ENCODE measurements at places on chromosomes 5 and 9.

DNA sequence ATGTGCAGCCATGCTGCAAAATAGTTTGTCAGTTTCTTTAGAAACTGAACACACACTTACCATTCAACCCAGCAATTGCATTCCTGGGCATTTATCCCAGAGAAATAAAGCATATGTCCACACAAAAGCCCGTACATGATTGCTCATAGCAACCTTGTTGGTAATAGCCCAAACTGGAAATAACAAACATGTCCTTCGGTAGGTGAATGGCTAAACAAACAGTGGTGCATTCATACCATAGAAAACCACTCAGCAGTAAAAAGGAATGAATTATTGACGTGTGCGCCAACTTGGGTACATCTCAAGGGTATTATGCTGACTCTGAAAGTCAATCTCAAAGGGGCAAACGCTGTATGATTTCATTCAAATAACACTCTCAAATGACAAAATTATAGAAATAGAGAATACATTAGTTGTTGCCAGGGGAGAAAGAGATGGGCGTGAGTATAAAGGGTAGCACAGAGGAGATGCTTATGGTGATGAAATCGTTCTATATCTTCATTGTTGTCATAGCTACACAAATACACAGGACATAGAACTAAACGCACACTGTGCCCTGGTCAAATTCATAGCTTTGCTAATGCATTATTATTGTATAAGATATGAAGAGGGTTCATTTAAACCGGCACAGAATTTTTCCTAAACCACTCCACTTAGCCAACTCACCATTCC is 58.2 kb downstream of the DRD1 start:
- DNase-seq = peak; percentile 70

- DNase-seq = peak; percentile 91
These were observed 45.7 kb downstream of the BNC2 start for GRCh38 chr9:16824545-16825330.

GRCh38 chr5:103178167-103178566 is 58.1 kb downstream of the PPIP5K2 start:
- DNase-seq = peak; percentile 14

DNA sequence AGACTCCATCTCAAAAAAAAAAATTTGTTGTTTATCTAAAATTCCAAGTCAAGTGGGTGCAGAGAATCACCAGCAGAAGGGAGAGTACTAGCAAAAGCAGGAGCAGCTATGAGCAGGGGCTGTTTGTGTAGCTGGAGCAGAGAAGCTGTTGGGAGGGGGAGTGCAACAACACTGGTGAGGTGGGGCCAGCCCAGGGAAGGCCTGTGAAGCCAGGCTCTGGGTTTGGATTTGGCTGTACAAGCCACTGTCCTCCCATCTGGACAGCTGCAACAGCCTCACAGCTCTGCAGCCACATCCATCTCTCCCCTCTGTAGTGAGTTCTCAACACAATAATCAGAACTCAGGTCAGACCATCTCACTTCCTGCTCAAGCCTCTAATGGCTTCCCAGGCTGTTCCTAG is 59.4 kb downstream of the TMOD1 start:
- peak; percentile 26 for DNase-seq

GRCh38 chr9:91812191-91812590 is 137.8 kb downstream of the ROR2 start:
- DNase-seq = no peak

GRCh38 chr5:179534431-179534830 is 15.9 kb upstream of the RUFY1 start:
- DNase-seq = no peak

DNA sequence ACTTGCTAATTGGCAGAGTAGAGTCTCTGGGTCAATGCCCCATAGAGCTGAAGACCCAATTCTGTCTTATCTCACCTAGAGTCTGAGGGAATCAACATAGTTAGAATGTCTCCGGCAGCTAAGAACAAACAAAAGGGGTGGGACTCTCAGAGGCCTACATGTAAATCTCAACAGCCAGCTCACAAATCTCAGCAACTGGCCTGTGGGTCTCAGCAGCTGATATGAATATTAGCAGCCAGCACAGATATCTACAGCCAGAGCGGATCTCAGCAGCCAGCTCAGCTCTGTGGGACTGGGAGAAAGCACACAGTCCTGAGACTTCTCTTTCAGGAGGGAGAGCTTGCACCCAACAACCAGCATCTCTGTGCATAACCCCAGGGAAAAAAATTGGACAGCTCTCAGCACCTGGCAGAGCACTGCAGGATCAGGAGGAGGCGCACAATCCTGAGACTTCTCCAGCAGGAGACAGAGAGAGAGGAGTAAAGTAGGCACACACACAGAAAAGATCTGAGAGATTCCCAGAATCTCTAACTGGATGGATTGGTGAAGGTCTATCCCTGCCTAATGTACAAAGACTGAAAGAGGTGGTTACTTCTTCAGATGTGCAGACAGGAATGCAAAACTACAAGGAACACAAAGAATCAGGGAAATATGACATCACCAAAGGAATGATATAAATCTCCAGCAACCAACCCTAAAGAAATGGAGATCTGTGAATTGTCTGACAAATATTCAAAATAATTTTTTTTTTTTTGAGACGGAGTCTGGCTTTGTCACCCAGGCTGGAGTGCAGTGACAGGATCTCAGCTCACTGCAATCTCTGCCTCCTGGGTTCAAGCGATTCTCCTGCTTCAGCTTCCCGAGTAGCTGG is 29.2 kb downstream of the KLF4 start:
- DNase-seq = no peak

- DNase-seq = no peak
These were observed 16.1 kb downstream of the EQTN start for GRCh38 chr9:27280860-27281259.

DNA sequence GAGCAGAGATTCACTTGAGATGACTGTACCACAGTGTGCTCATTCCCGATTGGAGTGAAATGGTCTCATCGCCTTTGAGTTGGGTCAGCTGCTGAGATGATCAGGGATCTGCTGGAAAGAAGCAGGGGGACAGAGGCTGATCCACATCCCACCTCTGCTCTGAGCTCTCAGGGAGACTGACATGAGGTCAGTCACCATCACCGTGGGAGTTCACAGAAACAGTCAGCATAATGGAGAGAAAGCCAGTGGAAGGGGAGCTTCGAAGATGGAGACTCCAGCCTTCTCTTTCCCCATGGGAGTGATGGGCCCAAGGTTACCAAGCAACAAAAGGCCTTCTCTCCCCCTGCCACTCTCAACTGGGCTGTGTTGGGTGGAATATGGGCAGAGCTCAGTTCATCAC is 276.4 kb downstream of the CDK5RAP2 start:
- DNase-seq = no peak

DNA sequence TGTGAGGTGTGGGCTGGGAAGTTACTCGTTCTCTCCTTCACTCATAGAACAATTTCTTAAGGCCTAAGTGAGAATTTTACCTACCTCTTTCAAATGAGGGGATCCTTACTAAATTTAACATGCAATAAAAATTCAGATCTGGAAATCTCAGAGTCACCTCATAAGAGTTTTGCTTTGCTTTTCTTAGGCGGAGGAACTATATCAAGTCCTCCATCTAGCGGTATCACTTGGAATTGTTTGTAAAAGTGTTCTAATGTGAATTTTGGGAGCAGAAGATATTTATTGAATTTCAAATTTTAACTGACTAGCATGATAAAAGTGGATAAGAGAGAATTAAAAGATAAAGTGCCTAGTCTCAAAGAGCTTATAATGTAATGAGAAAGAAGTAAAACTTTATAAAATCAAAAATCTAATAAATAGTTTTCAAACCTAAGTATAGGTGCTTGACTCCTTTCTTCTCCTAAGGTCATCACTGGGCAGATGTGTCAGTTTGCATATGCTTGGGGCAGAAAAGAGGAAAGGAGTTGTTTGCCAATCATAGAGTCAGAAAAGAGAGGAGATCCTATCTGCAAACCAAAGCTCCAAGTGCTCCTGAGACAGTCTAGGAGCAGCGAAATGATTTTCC is 145.7 kb upstream of the DAB2 start:
- DNase-seq = peak; percentile 31

GRCh38 chr5:178545176-178545575 is 45.0 kb downstream of the COL23A1 start:
- DNase-seq = no peak

DNA sequence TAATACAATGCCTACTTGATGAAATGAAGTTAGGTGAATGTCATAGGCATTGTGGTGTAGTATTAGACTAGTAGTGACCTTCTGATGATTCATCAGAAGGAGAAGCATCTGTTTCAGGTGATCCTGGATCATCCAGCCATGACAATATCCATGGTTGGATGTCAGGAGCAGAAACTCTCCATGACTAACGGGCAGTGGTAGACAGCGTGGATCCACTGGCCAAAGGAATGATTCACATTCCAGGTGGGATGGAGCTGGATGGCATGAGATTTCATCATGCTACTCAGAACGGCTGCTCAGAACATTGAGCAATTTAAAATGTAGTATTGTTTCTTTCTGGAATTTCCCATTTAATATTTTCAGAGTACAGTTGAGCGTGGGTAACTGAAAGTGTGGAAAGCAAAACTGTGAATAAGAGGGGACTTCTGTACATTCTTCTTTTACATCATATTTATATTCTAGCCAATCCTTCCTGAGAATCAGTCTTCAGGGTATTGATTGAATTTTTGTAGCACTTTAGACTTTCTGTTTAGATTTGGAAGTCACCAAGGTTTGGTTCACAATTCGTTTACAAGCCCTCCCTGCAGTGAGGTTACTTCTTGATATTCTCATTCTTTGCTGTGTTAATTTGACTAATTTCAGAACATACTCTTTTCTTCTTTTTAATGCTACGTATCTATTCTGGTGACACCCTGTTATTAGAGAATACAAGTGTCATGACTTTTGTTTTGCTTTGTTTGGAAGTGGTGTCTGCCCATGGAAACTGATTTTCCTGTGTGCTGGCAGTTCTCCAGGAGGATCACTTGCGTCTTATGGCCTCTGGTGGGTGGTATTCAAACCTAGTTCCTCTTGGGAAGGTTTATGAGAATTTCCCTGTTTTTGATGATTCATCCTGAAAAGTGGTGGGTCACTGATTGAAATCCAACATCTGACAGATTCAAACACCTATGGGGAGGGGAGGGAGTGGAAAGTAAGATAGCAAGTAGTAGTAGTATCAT is 12.2 kb upstream of the CLINT1 start:
- peak; percentile 67 for DNase-seq

DNA sequence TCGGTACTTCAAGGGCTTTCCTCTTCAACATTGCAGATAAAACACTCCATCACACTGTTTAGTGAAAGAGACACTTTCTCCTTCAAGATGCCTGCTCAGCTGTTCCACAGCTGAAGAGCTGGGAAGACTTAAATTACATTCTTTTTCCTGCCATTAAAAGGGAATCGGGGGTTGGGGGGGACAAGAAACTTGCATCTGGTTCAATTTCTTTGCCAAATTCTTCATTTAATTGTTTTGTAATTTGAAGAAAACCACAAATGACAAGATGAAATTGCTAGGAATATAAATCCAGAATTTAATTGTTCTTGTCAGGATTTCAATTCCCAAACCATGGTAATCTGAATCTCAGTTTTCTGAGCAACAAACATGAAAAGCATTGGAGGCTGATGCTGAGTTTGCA is 478.3 kb downstream of the EBF1 start:
- DNase-seq = no peak

- no peak for DNase-seq
These were observed 21.2 kb downstream of the INVS start for GRCh38 chr9:100120286-100120685.

DNA sequence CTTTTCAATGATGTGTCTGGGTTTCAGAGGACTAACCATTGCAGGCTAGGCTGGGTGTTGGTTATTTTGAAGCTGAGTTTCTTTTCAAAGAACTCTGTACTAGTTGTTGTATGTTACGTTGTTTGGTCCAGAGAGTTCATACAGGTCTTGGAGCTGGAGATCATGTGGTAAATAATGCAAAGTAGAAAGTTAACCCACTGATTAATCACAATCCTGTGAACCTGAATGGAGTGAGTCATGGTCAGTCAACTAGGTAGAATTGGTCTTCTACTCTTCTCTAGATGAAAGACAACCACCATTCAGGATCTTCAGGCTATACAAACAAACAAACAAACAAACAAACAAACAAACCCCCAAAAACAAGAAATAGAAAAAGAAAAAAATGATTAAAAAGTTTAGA is 388.9 kb upstream of the ACTBL2 start:
- no peak for DNase-seq

DNA sequence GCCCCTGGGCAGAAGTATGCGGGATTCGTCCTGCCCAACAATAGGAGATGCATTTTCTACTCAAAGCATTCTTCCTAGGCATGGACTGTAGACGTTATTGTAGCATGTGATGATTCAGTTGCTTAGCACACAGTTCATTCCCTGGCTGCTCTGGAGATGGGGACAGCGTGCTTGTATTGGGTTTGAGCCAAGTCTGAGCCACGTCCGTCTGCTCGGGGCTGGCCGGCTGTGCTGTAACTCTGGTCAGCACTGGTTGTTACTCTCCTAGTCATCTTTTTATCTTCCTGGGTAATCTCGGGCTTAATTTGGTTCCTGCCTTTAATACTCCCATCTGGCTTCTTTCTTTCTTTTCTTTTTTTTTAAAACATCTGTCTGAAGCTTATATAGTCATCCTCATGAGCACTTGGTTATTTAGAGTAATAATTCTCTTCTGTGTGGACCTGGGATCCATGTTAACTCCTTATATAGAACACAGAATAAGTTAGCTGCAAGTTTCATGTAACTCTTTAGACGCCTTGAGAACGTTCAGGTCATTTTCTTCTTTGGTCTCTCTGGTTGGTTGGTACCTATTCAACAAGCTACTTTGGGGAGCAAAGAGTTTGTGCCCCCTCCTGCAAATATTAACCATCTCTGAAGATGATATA is 118.8 kb upstream of the RPS23 start:
- DNase-seq = peak; percentile 91

- DNase-seq = no peak
These were observed 57.3 kb upstream of the SLC28A3 start for GRCh38 chr9:84397822-84398221.

GRCh38 chr9:2764353-2764752 is 47.0 kb downstream of the KCNV2 start:
- no peak for DNase-seq

- DNase-seq = peak; percentile 17
These were observed at the start of gene SLC27A6 for GRCh38 chr5:128965011-128965637. Gene SLC27A6 (plus strand): TSS chr5:128965488. CDS start chr5:128966138, 650 bp downstream.

DNA sequence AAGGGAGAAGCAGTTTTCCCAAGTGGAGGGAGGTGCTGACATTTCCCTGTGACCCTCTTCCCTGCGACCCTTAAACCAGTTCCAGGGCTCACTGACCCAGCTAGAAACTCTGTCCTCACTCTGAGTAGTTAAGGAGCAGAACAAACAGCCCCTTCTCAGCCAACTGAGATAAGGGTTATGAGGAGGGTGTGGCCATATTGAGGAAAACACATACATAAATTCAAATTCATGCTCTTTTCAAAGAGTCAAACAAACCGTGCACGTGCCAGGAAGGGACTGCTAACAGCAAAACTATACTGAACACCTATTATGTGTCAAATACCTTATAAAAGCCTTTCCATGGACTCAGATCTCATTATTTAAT is 4.9 kb upstream of the AKNA start:
- DNase-seq = peak; percentile 60

- no peak for DNase-seq
These were observed 9.0 kb downstream of the COL27A1 start for GRCh38 chr9:114164191-114164794.

- DNase-seq = no peak
These were observed 7.3 kb downstream of the COL5A1 start for GRCh38 chr9:134648701-134649530.

GRCh38 chr9:134698587-134699342 is 57.2 kb downstream of the COL5A1 start:
- DNase-seq = peak; percentile 76

Data from NCI-H69 (cell line).